ENCODE measurements at places on chromosomes 13 and 19.
A peak's percentile ranks its signal among the peaks of the same experiment; 100 is the strongest.

DNA sequence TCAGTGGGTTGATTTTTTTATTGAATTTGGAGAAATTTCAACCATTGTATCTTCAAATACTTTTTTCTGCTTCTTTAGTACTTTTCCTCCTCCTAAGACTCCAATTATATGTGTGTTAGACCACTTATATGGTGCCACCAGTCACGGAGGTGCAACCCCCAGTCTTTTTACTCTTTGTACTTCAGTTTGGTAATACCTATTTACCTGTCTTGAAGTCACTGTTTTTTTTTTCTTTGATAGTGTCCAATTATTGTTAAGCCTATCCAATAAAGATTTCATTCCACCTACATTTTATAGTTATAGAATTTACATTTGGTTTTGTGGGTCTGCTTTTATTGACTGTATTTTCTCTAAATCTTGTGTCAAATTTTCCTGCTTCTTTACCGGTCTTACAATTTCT is 14.9 kb downstream of the ZNF283 start:
- peaks cover 5% of the 10 kb centered on the region for H3K36me3 ChIP-seq
- H3K27me3 ChIP-seq, result no peaks in the 10 kb centered on the region
- no peak overlapping the region for H3K27ac ChIP-seq
- H3K4me3 ChIP-seq, result no peak overlapping the region
- no peaks in the 10 kb centered on the region for H3K4me1 ChIP-seq

DNA sequence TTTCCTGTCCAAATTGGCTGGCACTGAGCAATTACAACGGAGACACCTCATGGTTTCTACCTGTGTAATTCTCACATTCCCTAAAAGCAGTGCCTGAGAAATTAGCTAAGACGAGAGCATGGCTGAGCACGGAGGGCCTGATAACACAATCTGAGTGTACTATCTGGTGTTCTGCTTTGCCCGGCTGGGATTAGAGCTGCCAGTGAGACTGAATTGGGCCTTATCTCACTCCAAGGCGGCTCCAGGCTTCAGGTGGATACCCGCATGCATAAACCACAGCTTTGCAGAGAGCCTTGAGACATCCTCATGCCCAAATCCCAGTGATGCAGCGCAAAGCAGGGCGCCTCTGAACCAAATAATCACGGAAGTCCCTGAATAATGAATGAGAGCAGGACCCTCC is 172.3 kb downstream of the OXGR1 start:
- H3K27me3 ChIP-seq, result no peaks in the 10 kb centered on the region
- H3K4me3 ChIP-seq, result no peak overlapping the region
- no peak overlapping the region for H3K27ac ChIP-seq
- no peak for DNase-seq

- H3K27ac ChIP-seq, result no peak overlapping the region
- no peak for DNase-seq
- H3K4me3 ChIP-seq, result no peak overlapping the region
- H3K4me1 ChIP-seq, result no peaks in the 10 kb centered on the region
- H3K36me3 ChIP-seq, result no peaks in the 10 kb centered on the region
Measured at GRCh38 chr13:109687559-109688448, 98.6 kb downstream of the IRS2 start.

DNA sequence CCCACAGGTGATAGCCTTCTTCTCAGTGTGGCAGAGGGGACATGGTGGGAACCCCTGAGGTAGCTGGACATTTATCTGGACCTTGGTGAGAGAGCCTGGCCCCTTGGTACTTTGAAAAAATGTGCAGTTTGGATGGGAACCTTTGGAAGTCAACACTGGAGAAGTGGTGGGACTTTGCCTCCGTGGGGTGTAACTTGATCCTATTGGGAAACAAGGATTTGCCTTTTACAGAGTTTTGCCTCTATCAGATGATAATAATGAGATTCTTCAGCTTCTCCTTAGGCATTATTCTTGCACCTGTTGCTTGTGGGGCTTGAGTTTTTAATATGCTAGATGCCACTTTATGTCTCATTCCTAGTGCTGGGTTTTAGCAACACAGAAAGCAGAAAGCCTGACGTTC is 99.0 kb downstream of the ERCC5 start:
- no peaks in the 10 kb centered on the region for H3K27me3 ChIP-seq
- no peak overlapping the region for H3K4me3 ChIP-seq
- H3K36me3 ChIP-seq, result no peaks in the 10 kb centered on the region
- no peak overlapping the region for H3K27ac ChIP-seq
- no peaks in the 10 kb centered on the region for H3K4me1 ChIP-seq

DNA sequence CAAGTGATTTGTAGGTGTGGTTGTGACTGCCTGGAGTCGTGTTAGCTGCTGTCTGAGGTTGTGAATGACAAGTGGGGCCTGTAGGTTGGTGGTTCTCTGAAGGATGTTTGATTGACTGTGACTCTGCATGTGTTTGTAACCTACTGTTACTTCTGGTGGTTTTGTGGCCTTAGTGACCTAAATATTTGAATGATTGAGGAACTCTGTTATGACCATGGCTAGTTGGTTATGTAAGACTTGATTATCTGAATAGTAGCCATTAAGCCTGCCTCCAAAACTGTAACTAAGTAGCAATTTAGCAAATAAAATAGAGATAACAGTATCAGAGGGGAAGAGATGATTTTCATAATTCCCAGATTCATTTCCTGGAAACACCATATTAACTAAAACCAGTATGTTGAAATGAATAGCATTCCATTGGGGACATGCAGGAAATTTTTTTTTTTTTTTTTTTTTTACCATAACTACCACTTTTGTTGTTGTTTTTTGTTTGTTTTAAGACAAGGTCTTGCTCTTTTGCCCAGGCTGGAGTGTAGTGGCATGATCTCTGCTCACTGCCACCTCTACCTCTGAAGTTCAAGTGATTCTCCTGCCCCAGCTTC is 865 bp downstream of the ZNF382 start:
- H3K4me3 ChIP-seq, result no peak overlapping the region
- no peaks in the 10 kb centered on the region for H3K27me3 ChIP-seq
- no peak for DNase-seq
- H3K4me1 ChIP-seq, result no peaks in the 10 kb centered on the region
- no peak overlapping the region for H3K27ac ChIP-seq
- no peaks in the 10 kb centered on the region for H3K36me3 ChIP-seq

DNA sequence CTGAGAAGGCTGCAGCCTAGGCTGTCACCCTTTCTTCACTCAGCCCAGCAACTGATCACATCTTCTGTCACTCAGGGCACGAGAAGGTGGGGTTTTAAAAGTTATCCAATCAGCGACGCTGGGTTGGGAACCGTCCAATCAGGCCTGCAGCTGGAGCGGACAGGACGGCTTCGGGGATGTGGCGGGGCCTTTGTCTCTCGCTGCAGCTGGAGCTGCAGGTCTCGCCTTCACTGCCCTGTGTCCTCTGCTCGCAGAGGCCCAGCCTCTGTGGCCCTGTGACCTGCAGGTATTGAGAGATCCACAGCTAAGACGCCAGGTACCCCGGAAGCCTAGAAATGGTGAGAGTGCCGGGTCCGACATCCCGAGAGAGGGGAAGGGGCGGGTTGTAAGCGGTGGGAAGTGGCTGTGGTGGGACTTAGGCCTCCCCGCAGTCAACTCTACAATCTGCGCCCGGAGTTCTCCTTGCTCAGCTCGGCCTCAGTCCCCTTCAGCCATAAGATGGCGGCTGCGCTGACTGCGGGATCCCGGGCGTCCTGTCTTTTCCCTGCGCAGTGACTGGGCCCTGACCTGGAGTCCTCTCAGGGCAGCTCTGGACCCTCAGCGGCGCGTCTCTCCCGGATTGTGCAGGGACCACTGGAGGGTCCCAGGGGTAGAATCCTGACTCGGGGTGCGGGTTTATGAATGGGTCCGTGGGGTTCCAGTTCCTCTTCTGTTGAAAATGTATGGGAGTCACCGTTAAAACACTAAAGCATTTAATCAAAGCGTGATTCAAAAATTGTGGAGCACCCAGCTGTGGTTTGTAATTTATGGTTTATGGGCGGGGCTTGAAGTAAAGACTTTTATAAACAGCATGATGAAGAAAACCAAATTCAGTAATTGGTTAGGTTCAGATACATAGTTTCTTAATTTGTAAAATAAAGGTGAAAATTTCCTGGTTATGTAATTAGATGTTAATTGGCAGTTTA is at the start of gene ZNF714:
TSS of gene ZNF714 (plus strand) at position 193 of the 965 bp plus-strand sequence. CDS start 16,066 bp downstream, outside the sequence.
- DNase-seq, result peak; percentile 76
- H3K27ac ChIP-seq, result peak within 1 kb of the TSS; percentile 31
- no peaks in the 10 kb centered on the region for H3K4me1 ChIP-seq
- no peaks in the 10 kb centered on the region for H3K27me3 ChIP-seq

- H3K4me3 ChIP-seq, result no peak overlapping the region
- no peaks in the 10 kb centered on the region for H3K27me3 ChIP-seq
- H3K36me3 ChIP-seq, result no peaks in the 10 kb centered on the region
- peaks cover 4% of the 10 kb centered on the region for H3K4me1 ChIP-seq
- H3K27ac ChIP-seq, result no peak overlapping the region
- DNase-seq, result no peak
Measured at GRCh38 chr19:45171211-45171623, 6.8 kb downstream of the TRAPPC6A start.

Measured in MM.1S (cell line).